ENCODE measurements at places on chromosomes 2 and 18.

- no peak for DNase-seq
These were observed 189.6 kb upstream of the SP5 start for GRCh38 chr2:170525566-170525900.

DNA sequence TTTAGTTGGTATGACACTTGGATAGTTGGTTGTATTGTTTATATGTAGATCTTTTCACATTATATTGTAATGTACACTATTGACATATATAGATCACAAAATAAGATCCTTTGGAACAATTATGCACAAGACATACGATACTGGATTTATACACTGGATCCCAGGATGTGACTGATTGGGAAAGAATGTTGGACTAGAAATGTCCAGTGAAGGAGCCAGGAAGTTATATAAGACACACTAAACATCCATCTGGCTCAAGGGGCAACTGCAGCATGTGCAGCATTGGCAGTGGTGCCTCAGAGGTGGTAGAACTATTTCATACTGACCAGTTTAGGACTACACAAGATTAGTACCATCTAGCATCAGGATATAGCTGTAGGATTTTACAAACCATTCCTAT lies 104.9 kb downstream of the TRABD2A start:
- no peak for DNase-seq

- DNase-seq: no peak
These were observed 187.7 kb downstream of the ICOS start for GRCh38 chr2:204124140-204124750.

DNA sequence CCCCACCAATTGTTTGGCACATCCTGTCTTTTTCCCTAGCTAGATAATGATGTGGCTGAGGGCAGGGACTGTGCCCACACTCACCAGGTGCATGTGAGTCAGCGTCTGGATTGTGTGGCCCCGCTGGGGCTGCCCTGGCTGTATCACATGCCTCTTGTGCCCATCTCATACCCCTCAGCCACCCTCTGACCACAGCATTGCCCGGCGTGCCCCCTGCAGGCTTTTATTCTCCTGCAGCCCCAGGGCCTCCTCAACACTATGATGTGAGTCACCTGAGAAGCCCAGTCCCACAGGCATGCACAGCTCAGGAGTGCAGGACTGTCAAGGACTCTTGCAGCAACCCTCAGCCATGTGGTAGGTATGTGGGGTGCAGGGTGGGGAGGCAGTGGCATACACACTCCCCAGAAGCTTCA lies 14.8 kb upstream of the STEAP3 start:
- no peak for DNase-seq

DNA sequence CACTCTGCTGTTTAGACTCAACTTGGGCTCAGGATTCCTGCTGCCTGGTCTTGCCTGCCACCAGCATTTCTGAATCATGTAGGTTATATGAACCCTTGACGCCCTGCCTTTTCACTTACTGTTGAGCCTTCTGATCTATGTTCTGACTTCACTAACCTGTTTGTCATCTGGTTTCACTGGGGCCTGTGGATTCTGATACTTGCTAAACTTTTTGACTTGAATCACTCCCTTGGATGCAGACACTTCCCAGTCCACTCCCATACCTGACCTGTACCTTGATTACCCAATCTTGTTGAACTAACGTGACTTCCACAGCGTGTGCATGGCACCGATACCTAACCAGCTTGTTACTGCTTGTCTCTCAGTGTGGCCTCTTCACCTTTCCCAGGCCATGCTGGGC lies 35.6 kb upstream of the SPAG16 start:
- no peak for DNase-seq

GRCh38 chr2:50594233-50594632 lies 437.7 kb downstream of the NRXN1 start:
- no peak for DNase-seq

- DNase-seq: no peak
These were observed 10.7 kb upstream of the PAPOLG start for GRCh38 chr2:60745330-60745729.

DNA sequence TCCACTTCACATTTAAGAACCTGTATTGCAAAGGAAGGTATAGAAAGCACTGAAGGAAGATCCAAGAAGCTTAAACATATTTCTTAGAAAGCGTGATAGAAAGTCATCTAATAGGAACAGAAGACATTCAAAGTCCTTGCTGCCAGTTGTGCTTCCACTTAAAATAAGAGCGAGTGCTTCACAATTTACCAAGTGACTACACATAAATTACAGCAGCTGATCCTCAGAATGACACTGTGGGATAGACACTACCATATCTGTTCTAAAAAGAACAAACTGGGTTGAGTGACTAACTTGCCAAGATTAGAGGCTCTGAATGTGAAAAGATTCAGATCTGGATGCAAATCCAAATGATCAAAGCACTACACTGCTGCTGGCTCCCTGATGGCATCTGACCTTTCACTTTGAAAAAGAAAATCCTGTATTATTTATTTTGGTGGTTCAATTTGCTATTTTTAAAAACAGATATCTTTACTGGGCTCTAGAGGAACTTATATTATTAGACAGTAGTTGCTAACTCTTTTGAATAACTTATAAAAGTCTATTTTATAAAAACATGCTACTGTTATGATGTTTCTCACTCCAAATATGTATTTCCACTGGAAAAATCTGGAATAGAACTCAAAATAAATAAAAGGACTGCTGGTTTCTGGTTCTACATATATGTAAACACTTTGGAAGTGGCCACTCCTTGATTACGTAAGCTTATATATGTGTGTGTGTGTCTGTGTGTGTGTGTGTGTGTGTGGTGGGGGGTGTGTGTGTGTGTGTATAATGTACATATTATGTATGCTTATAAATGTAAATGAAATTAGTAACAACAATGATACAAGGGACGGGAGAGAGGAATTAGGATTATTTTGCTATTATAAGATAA lies 57.4 kb downstream of the KIDINS220 start:
- DNase-seq: no peak

DNA sequence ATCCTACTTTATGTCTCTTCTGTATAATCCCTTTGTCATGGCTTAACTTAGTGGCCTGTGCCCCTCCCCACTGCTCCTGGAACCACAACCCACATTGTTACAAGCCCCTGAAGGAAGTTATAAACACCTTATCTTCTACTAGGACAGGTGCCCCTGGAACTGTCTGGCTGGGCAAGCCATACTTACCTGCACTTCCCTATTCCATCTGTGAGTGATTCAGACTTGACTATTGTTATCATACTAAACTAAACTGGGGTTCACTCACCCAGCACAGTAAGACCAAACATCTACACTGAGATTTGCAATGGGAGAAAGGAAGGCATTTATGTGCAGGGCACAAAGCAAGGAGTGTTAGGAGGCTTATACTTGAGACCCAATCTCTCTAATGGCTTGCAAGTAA lies 3.7 kb upstream of the UGT1A6 start:
- DNase-seq: no peak

- no peak for DNase-seq
These were observed 4.3 kb downstream of the POLR2D start for GRCh38 chr2:127853671-127854070.

DNA sequence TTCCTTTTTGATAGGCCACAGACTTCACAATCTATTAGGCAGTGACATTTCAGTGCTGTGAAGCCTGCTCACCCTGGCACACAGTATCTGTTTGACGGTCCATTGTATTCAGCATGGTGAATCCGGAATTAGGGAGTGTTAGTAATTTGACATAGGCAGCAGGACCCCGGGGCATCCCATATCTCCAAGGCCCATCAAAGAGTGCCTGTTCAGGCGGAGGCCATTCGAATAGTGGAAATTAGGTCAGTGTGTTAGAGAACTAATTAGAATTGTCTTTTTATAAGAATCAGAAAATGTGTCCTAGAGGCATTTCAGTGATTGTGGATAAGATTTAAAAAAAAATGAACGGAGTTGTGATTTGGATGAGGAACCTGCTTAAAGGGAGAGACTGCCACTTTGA lies 818.8 kb upstream of the SOX11 start:
- no peak for DNase-seq

- DNase-seq: no peak
These were observed 216.4 kb downstream of the AGAP1 start for GRCh38 chr2:235709969-235710879.

DNA sequence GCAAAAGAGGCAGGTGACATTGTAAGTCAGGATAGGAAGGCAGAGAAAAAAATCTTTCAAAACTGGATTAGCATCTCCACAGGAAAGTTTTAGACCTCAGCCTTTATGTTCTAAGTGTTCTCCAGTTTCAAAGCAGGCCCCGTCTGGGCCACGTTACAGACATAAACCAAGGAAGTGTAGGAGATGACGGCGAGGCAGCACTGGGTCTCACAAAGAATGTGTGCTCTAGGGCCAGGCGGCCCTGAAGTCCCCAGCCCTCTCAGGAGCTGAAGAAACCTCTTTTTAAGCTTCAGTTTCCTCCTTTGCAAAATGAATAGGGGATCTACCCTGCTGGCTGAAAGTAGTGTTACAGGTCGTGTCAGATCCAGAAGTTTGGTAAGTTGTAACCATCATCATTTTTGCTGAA lies 81.7 kb downstream of the SPRED2 start:
- DNase-seq: no peak

- DNase-seq: no peak
These were observed 1494.7 kb upstream of the NXPH2 start for GRCh38 chr2:140274891-140275290.
